ENCODE measurements at places on chromosomes 16 and 17.

- peak; percentile 81 for DNase-seq
These were observed 8.1 kb upstream of the CPNE2 start for GRCh38 chr16:57084257-57084770.

GRCh38 chr17:64975318-64976087 lies 56.2 kb upstream of the LRRC37A3 start:
- DNase-seq, result peak; percentile 98

DNA sequence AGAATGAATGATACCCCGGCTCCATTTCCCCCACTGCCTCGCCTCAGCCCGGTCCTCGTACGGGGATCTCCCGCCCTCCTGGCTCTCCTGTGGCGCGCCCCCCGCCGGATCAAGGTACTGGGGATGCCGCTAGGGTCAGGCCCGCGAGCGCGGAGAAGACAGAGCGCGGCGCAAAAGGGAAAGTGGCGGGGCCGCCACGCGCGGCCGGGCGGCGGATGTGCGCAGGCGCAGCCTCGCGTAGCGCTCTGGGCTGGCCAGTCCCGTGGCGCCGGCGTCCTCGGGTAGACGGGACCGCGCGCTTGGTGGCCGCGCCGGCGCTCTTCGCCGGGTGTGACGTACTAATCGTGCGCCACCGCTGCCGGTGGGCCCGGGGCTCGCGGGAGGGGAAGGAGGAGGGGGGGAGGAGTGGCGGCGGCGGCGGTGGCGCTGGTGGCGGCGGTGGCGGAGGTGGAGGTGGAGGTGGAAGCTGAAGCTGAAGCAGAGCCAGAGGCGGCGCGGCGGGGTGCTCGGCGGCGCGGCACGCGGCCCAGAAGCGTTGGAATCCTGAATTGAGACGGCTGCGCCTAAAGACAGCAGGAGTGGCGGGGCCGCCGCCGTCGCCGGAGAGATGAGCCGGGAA lies at the start of gene SENP3:
SENP3 (plus strand) TSS at position 331 of the 619 bp plus-strand sequence. CDS start 1,158 bp downstream, outside the sequence.
- DNase-seq, result peak; percentile 94

GRCh38 chr16:54402270-54402669 lies 115.7 kb upstream of the IRX3 start:
- no peak for DNase-seq

DNA sequence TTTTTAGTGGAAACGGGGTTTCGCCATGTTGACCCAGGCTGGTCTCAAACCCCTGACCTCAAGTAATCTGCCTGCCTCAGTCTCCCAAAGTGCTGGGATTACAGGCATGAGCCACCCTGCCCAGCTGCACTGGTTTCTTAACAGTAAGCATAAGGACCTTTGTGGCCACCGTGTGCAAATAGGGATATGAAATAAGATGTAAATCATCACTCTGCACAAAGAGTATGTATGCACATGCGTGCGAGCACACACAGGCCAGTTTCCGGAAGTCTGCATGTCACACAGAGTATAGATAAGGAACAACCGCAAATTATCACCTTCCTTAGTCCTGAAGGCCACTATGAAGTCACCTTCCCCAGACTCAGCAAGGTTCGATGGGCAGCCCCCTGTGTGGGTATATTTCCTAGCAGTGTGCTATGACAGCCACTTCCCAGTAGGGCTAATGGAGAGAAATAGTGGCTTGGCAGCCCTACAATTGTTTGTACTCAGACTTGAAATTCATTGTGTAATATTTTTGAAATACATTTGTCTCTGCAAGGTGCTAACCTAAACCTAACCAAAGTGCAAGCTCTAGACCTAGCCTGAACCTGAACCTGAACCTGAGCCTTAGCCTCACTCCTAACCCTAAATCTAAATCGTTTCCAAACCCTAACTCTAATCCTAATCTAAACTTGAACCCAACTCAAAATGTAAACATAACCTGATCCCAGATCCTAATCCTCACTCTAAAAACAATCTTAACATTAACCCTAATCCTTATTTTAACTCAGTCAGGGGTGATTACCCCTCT lies 48.4 kb upstream of the SKAP1 start:
- peak; percentile 68 for DNase-seq

GRCh38 chr16:26240807-26241206 lies 549.0 kb downstream of the HS3ST4 start:
- no peak for DNase-seq

GRCh38 chr17:36506249-36506826 lies 19.9 kb downstream of the ZNHIT3 start:
- no peak for DNase-seq

DNA sequence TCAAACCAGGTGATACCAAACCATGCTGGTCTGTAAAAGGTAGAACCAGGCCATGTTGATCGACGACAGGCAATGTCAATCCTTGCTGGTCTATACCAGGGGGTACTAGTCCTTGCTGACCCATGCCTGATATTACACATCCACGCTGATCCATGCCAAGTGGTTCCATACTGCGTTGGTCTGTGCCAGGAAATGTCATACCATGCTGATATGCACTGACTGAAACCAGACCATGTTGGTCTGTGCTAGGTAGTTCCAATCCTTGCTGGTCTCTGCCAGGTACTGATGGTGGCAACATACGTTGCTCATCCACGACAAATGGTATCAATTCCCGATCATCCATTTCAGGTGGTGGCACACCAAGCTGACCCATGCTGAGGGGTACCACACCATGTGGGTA lies 15.0 kb downstream of the QRICH2 start:
- no peak for DNase-seq

- DNase-seq, result peak; percentile 23
These were observed 42.8 kb upstream of the GSE1 start for GRCh38 chr16:85570213-85570734.

DNA sequence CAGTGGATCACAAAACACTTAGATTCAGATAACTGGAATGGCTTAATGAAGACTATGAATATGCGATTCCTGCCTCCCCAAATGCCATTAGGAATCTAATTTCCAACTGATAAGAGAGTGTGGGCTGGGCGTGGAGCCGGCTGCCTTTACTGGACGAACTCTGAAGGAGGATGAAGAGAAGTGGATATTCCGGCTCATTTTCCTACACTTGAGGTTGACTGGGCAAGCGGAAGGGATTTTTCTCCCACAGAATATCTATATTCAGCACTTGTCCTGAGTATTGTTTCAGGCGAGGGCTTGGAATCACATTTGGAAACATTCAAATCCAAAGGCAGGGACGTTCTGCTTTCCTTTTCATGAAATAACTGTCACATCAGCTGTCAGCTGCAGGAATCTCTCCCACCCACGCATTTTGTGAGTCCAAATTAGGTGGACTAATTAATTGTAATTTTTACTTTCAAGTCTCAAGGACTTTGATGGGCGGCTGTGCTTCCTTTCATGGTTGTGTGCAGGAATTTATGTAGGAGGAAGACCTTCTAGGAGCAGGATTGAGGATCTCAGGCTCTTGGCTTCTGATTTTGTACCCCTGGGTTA lies 138.5 kb downstream of the PITPNC1 start:
- no peak for DNase-seq

DNA sequence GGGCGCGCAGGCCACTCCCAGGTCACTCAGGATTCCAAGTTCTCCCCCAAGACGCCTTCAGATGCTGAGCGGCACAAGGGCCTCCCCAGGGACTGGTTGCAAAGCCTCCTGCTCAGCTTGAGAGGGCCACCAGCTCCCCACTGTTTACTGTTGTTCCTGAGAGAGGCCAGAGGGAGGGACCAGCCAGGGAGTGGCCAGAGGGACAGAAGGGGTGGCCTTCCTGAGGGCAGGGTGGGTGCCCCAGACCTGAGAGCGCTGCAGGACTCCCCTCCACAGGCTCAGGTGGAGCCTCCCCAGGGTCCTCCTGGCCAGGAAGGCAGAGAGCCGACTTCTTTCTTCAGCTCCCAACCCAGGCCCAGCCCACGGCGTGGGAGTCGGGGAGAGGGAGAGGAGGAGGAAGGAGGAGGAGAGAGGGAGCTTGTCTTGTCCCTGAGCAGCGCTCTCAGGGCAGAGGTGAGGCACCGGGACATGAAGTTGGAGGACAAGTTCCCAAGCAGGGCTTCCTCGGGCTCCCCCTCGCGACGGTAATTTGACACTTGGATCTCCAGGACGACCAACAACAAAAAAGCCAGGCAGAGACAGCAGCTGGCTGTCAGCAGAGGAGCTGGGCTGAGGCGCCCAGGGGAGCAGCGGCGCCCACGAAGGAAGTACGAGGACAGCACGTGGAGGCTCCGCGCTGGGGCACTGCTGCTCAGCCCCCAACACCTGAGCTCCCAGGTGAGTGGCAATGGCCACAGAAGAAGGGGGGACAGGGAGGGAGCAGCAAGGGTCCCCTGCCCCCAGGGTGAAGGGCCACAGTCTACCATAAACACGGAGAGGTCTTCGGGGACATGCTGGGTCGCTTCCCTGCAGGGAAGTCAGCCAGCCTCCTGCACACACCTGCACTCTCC lies 497 bp downstream of the SMIM5 start:
- peak; percentile 53 for DNase-seq

DNA sequence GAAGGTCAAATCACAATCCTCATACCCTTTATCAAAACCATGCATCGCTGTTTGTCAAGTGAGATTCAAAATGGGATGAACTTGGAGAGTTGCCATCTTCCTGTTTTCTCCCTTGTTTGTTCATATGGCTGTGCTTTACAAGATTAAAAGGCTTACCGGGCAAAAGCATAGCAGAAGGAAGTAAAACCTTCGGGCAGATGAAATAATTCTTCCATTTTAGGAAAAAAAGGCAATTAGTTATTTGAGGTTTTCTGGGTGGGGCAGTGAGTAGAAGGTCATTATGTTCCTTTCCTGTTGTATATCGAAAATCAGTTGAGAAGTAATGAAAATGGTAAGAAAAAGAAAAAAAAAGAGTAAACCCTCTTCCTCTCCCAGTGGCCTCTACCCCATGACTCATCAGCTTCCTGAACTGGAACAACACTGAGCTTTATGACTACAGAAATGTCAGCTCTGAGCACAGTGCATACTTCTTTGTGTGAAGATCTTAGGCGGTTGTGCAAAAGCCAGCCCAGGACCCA lies 369.2 kb downstream of the CDH13 start:
- peak; percentile 32 for DNase-seq

DNA sequence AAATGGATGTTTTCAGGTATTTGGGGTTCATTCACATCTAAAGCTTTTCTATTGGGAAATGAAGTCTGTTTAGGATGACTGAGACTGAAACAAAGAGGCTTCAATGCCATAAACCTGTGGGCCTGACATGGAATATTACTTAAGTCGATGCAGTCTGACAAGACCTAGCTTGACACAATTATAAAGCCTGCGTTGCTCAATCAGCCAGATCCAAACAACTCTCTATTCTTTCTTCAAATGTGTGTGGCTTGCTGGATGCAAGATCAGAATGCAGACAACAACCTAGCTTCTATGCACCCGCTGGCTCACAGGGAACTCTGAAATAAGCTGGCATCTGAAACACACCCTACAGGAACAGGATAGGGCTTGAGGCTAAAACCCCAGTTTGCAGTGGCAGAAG lies 40.0 kb downstream of the RFFL start:
- DNase-seq, result peak; percentile 26

DNA sequence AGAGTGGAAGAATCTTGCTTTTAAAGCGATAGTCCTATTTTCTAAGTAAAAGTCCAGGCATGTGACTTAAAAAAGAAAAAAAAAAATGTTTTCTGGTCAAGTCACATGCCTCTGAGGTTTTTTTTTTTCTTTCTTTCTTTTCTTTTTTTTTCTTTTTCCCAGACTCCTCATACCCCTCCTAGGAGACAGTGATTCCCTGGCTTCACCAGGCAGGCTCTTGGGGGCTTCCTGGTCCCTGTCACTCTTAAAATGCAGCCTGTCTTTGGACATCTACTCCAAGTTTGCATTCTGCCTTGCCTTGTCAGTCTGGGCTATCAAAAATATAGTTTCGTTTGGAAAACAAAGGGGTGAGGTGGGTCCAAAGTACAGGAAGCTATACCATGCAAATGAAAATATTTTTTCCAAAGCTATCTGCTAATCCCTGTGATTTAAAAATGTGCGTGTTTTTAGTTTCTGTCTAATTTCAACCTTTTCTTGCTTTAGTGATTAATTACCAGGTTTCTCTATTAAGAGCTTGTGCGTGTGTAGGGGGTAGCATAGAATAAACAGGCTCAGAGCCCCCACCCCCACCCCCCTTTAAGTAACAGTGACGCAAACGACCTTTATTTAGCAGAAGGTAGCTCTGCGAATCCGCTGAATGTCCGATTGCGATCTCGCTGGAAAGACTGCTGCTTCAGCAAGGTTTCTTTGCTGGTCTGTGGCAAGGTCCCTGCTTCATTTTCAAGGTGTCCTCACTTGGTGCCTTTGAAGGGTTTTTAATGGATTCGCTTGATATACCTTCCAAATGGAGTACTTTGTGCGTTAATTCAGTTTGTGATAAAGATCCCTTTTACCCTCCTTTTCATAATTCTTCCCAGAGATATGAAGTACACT lies 510.2 kb downstream of the WWOX start:
- DNase-seq, result no peak

GRCh38 chr16:60674241-60674640 lies 1362.0 kb downstream of the CDH8 start:
- no peak for DNase-seq

DNA sequence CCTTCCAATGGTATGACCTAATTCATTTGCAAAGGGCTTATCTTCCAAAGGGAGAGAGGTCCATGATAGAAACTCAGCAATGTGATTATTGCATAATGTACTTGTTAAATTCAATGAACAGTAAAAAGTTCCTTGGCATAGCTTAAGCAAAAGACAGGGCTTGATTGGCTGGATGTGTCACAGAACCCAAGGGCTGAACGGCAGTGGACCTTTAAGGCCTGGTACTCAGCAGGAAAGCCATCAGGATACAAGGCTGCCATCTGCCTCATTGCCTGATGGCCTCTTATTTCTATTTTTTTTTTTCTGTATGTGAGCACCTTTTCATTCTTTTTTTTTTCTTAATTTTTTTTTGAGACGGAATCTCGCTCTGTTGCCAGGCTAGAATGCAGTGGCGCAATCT lies 208.9 kb upstream of the WSCD1 start:
- no peak for DNase-seq

DNA sequence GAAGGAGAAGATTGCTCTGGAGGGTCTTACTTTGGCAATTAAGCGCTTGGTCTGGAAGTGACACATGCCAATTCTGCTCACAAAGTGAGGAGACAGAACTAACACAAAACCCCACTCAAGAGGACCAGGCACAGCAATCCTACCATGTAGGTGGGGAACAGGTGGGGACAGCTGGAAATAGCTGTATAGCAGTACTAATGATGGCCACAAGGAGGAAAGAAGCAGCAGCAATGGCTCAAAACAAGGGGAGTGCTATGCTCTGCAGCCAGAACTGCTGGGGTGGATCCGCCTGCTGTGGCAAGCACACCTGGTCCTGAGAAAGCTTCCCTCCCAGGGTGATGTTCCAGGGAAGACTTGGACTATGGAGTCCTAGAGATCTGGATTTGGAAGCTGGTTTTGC lies 17.0 kb upstream of the TMEM132E start:
- no peak for DNase-seq

- DNase-seq, result no peak
These were observed 1.8 kb downstream of the TBL3 start for GRCh38 chr16:1973461-1974156.

DNA sequence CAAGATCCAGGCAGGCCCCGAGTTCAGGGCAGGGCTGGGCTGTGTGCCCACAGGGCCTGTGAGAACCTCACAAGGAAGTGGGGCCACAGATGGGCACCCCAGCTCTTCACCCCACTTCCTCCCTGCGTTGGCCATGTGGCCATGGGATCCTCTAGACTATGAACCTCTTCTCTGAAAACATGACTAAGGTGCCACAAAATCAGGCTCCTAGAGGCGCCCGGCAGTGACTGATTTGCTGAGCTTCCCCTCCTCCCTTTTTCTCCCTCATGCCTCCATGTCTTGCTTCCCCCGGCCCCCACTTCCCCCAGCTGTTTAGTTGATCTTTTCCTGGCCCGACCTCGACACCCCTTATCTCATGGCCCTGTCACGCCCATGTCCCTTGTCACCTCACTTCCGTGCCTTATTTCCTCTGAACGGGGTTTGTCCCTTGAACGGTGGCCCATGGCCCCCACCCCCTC lies 87.1 kb downstream of the KCNJ12 start:
- DNase-seq, result no peak

GRCh38 chr17:74466111-74466827 lies at the start of gene CD300A:
TSS of gene CD300A (plus strand) at chr17:74466634. CDS start at chr17:74466704, 70 bp downstream.
- DNase-seq, result peak; percentile 27
